ENCODE measurements at places on chromosomes 2 and 18.

DNA sequence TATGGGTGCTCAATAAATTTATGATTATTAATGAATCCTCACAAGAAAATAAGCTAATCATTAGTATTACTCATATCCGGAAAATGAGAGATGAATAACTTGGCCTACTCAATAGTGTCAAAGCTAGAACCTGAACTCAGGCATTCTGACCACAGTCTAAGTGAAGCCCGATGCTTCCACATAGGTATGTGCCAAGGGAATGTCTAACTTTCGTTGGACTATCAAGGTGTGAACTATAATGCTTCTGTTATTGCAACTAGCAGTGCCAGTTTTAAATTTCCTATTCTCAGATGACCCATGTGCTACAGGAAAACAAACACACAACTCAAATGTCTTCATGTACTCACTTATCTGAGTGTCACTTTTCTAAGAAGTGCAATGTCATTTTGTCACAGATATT lies 1.8 kb downstream of the BARD1 start:
- DNase-seq: no peak

DNA sequence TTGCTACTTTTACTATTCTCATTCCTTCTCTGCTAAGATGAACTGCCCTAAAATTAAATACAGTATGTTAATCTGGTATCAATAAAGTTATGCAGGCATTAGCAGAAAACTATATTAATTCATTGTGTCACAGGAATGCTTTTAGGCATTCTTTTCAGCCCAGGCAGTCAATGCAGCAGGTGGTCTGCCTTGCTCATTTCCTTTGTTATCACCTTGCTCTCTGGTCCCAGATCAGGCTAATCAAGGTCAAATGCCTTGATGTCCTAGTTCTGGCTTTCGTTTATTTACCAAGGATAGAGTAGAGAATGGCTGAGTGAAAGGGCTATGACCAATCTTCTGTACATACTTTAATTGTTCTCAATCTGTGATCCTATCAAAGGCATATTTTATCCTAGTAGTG lies 1023.6 kb downstream of the TMEM182 start:
- DNase-seq: no peak

- no peak for DNase-seq
Measured at GRCh38 chr2:32008805-32009515, 1.8 kb downstream of the MEMO1 start.

DNA sequence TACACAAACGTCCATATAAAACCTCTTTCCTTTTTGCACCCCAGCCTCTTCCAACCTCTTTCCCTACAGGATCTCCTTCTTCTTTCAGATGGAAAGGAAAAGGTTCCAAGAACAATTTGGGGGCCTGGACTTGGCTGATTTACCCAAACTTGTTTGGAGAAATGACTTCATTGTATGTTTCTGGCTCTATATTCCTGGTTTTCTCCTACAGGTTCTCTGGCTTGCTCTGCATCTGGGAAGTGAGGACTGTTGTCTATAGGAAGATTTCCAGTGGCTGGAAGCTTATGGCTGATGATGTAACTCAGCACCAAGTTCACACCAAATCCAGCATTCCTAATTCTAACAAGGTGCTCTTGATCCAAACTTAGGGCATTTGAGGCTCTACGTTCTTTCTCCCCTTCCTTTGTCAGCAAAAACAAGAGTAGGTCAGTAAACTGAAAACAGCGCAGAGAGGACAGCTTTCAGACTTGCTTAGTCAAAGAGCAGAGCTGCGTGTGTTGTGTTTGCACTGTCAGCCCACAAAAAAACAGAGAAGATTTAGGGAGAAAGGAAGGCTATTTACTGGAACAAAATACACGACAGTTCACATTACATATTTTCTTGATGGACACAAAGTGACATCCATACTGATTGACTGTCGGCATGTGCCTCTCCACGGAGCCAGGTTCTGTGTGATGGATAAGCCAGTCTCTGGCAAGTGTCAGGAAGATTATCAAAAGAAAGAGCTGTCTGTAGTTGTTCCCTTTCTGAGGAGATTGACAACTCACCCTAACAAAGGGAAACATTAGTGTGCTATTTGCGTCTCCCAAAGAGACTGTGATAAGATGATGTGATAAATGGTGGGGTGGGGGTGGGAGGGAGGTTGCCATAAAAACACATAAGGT lies 39.7 kb downstream of the CDCA7 start:
- no peak for DNase-seq

DNA sequence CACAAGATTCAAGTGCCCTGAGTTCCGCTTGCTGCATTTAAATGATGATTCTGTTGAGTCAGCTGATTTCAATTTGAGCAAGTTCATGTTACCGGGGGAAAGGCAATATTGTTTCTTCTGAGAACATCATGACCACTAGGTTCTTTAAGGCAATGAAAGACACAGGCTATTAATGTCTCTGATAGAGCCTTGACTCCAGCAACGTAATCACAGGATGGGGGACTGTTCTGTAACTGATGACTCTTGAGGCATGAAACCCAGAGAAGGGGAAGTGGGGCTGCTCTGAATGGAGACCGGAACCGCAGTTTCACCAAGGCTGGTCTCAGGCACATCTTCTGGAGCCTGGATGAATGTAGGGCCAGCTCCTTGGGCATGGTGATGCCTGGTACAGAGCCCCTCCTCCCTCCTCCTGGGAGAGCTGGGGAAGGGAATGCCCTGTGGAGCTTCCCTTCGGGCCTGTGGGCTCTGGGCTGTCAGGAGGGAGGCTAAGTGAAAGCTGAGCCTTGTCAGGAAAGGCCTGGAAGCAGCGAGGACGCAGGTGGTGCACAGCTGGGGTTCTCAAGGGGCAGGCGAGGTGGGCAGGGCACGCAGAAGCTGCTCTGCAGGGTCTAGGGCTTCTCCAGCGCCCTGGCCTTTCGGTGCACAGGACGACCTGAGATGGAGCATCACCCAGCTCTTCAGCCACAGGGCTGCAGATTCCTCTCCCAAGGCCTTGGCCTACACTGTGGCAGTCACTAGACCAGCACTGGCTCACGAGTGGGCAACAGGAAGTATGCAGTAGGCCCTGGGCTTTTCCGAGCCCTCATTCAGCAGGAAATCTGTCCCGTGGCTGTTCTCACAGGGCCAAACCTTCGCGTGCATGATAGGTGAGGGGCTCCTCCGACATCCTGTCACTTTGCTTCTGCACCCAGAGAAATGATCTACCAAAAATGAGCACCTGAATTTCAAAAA lies 36.6 kb upstream of the PRLH start:
- no peak for DNase-seq

- no peak for DNase-seq
Measured at GRCh38 chr2:20211860-20212458, 13.0 kb downstream of the SDC1 start.

GRCh38 chr2:218882866-218883366 lies 2.3 kb downstream of the WNT10A start:
- DNase-seq: no peak

DNA sequence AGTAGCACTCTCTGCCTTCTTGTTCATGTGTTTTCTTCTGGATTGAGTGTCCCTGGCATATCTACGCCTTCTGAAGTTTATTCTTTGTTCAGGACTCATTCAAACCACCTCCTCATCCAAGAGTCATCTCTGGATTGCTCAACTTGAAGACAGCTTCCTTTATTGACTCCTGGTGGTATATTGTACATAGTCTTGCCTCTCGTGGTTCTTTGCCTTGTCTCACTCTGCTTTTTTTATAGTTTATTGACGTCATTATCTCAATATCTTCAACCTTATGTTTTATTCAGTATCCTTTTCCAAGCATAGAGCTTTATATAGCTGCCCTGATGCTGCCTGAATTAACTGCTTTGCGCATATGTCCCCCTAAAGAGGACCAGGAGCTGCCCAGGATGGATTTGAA lies 161.7 kb downstream of the INSIG2 start:
- DNase-seq: no peak

DNA sequence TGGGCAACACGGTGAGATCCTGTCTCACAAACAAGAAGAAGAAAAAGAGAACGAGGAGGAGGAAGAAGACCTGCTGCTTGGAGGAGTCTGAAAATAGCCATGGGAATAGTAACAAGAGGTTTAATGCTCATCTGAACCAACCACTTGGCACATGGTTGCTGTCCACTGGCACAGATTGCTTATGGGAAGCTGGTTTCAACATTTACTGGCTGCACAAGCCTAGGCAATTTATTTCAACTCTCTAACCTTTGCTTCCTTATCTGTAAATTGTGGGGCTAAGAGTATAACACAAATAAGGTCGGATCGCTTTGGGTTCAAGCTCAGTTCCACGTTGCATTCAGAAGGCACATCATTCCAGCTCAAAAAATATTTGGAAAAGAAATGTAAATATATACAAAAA lies 14.2 kb upstream of the RHOB start:
- no peak for DNase-seq

- DNase-seq: no peak
Measured at GRCh38 chr2:74552914-74553811, 579 bp downstream of the LOXL3 start.

GRCh38 chr2:51231071-51231470 lies 199.1 kb upstream of the NRXN1 start:
- DNase-seq: no peak

DNA sequence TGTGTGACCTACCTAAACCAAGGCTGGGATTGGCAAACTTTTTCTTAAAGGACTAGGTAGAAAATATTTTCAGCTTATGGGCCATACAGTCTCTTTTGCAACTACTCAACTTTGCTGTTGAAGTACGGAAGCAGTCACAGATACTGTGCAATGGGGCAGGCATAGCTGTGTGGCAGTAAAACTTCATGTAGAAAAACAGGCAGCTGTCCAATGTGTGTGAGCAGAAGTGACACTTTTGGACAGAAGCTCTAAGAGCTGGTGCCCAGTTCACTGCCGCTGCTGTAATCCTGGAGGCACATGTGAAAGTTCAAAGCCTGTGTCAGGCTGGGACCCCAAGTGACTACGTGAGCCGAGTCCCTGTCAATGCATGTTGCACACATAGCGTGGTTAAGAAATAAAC lies 46.7 kb downstream of the MAPK4 start:
- DNase-seq: no peak

DNA sequence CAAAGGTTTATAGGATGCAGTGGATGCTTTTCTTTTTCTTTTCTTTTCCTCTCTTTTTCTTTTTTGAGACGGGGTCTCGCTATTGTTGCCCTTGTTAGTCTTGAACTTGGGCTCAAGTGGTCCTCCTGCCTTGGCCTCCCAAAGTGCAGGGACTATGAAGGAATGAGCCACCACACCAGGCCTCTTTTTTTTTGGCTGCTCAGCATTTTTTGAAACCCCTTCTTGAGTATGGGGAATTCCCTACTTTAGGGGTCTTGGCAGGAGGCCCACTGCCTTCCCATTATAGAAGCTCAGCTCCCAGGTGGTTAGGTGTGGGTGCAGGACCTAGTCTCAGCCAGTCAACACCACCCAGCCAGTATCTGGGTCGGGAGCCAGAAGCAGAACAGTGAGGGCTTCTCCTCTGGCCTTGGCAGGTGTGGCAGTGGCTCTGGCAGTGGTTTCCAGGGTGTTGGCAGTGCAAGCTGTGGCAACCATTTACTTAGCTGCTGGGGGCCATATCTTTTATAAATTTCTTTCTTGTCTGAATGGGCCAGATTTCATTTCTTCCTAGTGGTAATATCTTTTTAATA lies 51.4 kb upstream of the ACYP2 start:
- DNase-seq: peak; percentile 62

- DNase-seq: peak; percentile 75
Measured at GRCh38 chr2:165698444-165698884, 95.6 kb downstream of the GALNT3 start.

DNA sequence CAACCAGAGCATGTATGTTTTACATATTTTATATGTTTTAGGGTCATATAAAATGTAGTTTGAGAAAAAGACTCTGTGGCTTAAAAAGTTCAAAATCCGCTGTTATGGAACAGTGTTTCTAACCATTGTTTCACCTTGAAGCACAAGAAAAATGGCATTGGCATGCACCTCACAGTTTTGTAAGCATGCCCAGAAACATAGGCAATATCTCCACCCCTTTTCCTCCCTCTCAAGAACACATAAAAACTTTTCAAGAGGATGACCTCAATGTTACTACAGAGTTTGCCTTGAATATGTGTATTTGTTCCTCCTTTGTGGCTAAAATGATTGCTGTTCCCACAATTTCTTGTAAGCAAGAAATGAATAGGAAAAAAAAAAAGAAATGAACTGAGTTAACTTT lies 29.3 kb upstream of the SLC40A1 start:
- DNase-seq: no peak

DNA sequence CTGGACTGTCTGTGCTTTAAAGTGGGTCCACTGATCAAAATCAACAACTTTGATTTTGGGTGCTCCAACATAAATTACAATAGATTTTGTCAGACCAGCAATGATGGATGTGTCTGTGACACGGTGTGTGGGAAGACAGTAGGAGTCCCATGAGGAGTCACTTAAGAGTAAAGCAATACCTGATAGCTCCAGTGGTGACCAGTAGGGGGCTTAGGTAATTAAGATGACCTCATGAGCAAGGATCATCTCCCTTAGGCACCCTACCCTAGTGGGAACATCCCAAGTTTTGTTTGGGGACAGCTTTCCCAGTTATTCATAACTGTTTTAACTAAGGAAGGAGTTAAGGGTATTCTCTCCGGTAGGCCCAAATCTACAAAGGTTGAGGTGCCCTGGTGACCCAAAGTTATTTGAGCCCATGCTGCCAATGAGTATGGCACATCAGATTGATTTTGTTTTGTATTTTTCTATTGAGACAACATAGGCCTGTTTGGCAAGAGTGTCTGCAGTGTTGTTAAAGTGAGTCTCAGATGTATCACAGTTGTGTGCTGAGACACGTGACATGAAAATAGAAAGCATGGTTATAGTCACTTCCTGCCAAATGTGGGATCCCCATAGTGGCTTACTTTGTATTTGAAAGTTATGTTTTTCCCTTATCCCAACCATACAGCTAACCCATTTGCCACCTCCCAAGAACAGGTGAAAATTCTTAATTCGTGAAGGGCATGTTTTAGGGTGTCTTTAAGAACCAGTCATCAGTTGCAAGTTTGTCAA lies 1337.6 kb upstream of the SLC39A10 start:
- DNase-seq: no peak

- no peak for DNase-seq
Measured at GRCh38 chr18:49412679-49413078, 47.8 kb downstream of the DYM start.

DNA sequence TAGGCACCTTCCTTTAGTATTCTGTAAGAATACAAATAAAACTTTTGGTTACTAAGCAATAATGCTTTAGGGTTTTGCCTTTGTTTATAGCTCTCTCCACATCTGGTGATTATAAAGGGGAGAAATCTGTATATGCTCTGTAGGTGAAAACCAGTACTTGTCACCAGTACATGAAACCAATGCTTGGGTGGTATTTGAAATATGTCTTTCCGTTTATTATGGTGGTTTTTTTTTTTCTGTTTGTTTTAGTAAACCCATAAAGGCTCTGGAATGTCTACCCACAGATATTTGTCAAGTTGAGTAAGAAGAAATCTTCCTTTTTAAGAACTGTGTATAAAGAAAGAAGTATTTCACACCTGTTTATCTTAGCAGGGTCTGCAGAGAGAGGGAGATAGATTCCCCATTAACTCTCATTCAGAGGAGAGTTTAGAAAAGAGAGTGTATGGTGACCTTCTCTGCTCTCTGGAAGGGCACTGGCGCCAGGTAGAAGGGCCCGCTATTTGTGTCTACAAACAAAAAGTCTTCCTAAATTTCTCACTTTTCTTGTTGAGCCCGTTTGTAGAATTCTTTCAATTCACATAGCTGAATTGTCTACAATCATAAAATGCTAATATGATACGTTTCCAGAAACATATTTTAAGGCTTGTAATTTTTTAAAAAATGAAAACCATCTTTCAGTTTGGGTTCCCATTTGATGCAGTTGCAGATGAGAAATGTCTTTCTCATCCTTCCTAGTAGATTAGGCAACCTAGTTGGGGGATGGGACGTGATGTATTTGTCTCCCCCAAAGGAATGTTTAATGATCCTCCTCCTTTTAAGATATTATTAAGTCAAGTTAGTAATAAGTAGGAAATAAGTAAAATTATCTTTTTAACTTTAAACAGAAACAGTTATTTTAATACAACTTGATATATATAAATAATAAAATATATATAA lies 33.9 kb downstream of the MAP3K20 start:
- no peak for DNase-seq
